ENCODE measurements at places on chromosomes 7 and 10. TPM values are rescaled to one million over a fixed set of nuclear protein-coding genes. Genes with fewer than 3 reads are reported as not detected.

The SLC26A5 gene
- not detected for total RNA-seq

The GSTK1 gene
- total RNA-seq: 84.5 TPM

The KCNH2 gene
- total RNA-seq: 4.4 TPM

The UROS gene
- 69.7 TPM for total RNA-seq

The CALHM3 gene
- not detected for total RNA-seq

The HOXA10 gene
- 12.6 TPM for total RNA-seq

The EGR2 gene
- total RNA-seq: 1.6 TPM

The TUBAL3 gene
- total RNA-seq: not detected

The NAT16 gene
- total RNA-seq: under 0.01 TPM

The UNCX gene
- total RNA-seq: not detected

The AGR3 gene
- total RNA-seq: not detected

The SFTPA2 gene
- total RNA-seq: not detected

The TUBB8 gene
- total RNA-seq: not detected

The POT1 gene
- 37.8 TPM for total RNA-seq

The CDC14C gene
- not detected for total RNA-seq

The C10orf105 gene
- under 0.01 TPM for total RNA-seq

The VWA2 gene
- not detected for total RNA-seq

The CHAT gene
- not detected for total RNA-seq

The KAZALD1 gene
- total RNA-seq: 6.2 TPM

The GRID1 gene
- total RNA-seq: 0.33 TPM

The MYH16 gene
- 0.33 TPM for total RNA-seq

The TACC2 gene
- total RNA-seq: 3.5 TPM

The EIF5AL1 gene
- total RNA-seq: 1.3 TPM

The FAM149B1 gene
- 24.9 TPM for total RNA-seq

The TMEM140 gene
- total RNA-seq: 6.2 TPM

The HSPA12A gene
- total RNA-seq: 21.0 TPM

The CTAGE15 gene
- not detected for total RNA-seq

The ADARB2 gene
- total RNA-seq: not detected

The GSAP gene
- 20.8 TPM for total RNA-seq

The MLXIPL gene
- total RNA-seq: not detected

The PITX3 gene
- not detected for total RNA-seq

The FGFR2 gene
- 0.44 TPM for total RNA-seq

The MKI67 gene
- 10.1 TPM for total RNA-seq

The EIF4H gene
- total RNA-seq: 333 TPM

The GRM3 gene
- total RNA-seq: not detected

The MRLN gene
- total RNA-seq: not detected

The TFPI2 gene
- 620 TPM for total RNA-seq

The GHITM gene
- 230 TPM for total RNA-seq
